ENCODE measurements at places on chromosomes 6 and 20.

DNA sequence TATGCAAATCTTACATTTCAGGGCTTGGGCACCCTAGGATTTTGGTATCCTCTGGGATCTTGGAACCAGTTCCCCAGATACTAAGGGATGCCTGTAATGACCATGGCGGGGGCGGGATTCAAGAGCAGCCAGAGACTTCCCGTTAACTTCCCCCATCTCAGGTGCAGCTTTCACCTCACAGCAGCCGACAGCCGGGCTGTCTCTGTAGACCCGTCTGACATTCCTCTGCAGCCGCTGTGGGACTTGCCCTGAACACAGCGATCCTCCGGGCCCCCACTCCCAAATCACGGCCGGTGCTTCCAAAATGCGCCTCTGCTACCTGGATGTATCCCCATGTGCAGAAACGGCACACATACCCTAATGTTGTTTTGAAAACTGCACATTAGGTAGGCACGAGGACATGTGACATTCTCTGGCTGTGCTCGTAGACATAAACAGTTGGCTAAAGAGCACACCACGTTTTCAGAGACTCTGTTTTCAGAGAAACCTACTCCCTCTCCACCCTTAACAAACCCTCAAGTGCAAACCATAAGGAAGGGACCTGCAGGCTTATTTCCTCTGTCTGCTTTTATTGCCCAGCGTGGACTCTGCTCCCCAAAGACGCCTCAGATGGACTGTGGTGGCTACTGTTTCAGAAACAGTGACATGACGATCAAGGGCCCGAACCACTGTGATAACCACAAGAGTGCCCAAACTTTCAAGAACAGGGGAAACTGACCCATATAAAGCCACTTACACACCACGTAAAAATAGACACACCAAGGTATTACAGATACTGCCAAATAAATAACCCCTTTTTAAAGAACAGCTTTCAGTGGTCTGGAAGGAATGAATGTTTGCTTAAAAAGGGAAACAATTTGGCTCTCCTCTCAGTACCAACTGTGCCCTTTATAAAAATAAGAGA is 72.9 kb upstream of the FOXC1 start:
- H3K36me3 ChIP-seq: no peaks in the 10 kb centered on the region
- peaks cover 20% of the 10 kb centered on the region for H3K4me1 ChIP-seq
- peaks cover 3% of the 10 kb centered on the region for H3K27me3 ChIP-seq
- H3K27ac ChIP-seq: peak overlapping the region; percentile 39
- no peak for DNase-seq

DNA sequence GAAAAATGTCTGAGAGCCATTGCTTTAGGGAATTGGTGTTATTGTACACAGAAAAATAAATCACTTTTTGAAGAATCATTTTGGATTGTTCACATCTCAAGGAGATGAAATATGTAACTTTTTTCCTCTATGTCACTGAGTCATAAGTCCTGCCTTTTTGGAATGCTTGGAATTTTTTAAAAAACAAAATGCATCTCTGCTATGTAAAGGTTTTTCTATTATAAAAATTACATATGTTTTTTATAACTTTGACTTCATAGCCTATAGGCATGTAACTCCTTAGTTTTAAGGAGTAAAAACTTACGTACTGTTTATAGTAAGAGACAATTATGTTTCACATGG is 8.7 kb downstream of the RNF144B start:
- H3K4me3 ChIP-seq: no peak overlapping the region
- H3K27ac ChIP-seq: no peak overlapping the region
- DNase-seq: no peak
- H3K36me3 ChIP-seq: peaks cover 3% of the 10 kb centered on the region
- H3K4me1 ChIP-seq: peaks cover 7% of the 10 kb centered on the region
- no peaks in the 10 kb centered on the region for H3K27me3 ChIP-seq

- H3K4me3 ChIP-seq: no peak overlapping the region
- H3K27ac ChIP-seq: no peak overlapping the region
- no peaks in the 10 kb centered on the region for H3K36me3 ChIP-seq
- no peak for DNase-seq
These were observed 123.0 kb downstream of the SLC16A10 start for GRCh38 chr6:111210194-111210728.

DNA sequence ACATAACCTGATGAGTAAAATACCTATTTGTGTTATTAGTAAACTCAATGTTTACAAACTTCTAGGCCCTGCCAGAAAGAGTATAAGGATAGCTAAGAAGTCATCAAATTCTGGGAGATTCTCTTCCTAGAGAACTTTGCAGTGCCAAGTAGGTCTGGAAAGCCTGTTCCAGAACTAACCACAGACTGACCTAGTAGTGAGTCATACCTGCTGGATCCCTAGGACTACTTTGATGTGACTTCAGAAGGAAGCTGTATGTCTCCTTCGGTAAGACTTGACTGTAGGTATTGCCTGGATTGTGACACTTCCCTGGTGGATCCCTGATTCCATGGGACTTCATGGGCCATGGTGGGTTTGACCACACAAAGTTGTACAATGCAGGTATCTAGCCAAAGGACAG is 131.7 kb downstream of the DNAH8 start:
- no peak for DNase-seq
- no peaks in the 10 kb centered on the region for H3K36me3 ChIP-seq
- H3K4me3 ChIP-seq: no peak overlapping the region
- H3K27me3 ChIP-seq: peaks cover 11% of the 10 kb centered on the region

DNA sequence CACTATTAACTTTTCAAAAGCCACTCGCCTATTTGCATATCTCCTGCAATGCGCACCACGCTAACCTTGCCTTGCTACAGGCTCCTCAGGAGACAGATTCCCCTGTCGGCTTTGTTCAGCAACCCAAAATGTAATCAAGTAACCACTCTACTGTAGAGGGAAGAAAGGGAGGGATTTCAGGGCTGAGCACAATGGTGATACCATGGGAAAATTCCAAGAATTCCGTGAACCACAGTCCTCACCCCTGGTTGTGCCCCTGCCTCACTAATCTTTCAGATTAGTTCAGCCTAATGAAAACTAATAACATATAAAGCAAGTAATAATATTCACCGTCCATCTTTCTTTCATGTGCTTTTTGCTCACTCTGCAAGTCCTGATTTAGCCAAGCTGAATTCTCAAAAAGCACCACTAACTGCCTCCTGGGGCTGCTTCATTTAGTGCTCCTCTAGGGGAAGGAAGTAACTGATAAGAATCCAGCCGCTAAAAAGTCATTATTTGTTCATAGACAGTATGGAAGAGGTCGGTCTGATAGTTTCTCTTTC is 6.6 kb downstream of the CITED2 start:
- no peak overlapping the region for H3K4me3 ChIP-seq
- peaks cover 50% of the 10 kb centered on the region for H3K4me1 ChIP-seq

DNA sequence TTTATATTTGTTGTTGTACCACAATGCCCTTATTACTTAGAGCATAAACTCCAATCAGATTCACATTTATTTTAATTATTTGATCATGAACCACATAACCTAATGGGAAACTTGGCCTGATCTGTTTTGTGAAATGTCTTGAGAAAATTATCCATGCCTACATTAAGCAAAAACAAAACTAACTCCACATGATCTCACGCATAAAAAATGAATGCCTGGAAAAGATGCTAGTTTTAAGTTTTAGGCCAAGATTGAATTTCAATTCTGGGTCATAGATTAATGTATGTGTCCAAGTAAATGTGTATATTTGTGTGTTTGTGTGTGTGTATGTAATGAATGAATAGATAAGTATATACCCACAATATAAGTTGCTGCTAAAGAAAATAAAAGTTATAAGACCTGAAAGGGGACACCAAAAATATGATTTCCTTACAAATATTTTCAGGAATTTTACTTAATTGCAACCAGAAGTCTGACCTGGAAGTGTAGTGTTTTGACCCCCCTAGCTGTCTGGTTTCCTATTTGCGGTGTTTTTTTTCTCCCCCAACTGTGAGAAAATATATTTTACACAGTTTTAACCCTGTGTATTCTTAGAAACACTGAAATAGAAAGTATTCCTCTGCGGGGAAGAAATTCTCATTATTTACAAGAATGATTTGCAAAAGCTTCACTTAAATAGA is 97.2 kb downstream of the JAG1 start:
- DNase-seq: no peak
- H3K4me3 ChIP-seq: no peak overlapping the region
- H3K27me3 ChIP-seq: no peaks in the 10 kb centered on the region
- no peak overlapping the region for H3K27ac ChIP-seq
- H3K36me3 ChIP-seq: peaks cover 14% of the 10 kb centered on the region
- H3K4me1 ChIP-seq: peaks cover 25% of the 10 kb centered on the region

DNA sequence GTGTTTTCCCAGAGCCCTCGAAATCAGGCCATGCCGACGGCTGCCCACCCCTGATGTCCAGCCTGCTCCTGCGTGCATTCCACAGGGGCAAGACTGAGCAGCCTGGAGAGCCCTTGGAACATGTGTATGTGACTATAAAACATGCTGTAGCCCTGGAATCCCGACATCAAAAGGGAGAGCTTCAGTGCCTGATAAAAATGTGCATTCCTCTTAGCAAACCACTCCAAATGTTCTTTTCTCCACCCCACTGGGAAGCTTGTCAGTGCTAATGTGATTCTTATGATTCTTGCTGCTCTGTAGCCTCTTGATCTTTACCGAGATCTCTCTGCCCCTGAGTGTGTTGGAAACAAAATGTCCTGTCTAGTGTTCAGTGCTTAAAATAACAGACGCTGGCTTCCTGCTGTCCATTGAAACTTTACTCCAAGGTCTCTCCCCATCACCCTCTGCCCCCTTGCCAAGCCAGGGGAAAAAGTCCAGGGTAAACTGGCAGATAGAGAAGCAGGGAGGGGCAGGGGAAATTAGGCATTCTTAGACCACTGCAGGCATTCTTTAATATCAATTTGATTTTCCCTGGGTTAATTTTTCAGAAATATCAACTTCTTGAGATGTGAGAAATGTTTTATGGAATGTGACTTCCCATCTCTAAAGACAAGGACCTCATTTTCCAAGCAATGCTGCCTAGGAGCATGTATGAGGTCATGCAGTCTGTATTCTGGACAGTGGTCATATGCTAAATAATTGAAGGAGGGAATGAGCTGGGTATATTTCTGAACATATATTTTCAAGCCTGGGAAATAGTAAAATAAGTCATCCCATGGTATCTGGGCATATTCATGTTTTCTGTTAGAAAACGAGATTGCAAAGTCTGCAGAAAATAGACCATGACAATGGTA is 73.8 kb upstream of the ISM1 start:
- no peaks in the 10 kb centered on the region for H3K27me3 ChIP-seq
- no peaks in the 10 kb centered on the region for H3K36me3 ChIP-seq
- DNase-seq: no peak
- H3K4me1 ChIP-seq: peaks cover under 1% of the 10 kb centered on the region
- no peak overlapping the region for H3K27ac ChIP-seq

- peaks cover 70% of the 10 kb centered on the region for H3K27me3 ChIP-seq
- H3K4me1 ChIP-seq: no peaks in the 10 kb centered on the region
- no peak for DNase-seq
- no peaks in the 10 kb centered on the region for H3K36me3 ChIP-seq
- no peak overlapping the region for H3K27ac ChIP-seq
These were observed 14.0 kb upstream of the GRM4 start for GRCh38 chr6:34159844-34160243.

DNA sequence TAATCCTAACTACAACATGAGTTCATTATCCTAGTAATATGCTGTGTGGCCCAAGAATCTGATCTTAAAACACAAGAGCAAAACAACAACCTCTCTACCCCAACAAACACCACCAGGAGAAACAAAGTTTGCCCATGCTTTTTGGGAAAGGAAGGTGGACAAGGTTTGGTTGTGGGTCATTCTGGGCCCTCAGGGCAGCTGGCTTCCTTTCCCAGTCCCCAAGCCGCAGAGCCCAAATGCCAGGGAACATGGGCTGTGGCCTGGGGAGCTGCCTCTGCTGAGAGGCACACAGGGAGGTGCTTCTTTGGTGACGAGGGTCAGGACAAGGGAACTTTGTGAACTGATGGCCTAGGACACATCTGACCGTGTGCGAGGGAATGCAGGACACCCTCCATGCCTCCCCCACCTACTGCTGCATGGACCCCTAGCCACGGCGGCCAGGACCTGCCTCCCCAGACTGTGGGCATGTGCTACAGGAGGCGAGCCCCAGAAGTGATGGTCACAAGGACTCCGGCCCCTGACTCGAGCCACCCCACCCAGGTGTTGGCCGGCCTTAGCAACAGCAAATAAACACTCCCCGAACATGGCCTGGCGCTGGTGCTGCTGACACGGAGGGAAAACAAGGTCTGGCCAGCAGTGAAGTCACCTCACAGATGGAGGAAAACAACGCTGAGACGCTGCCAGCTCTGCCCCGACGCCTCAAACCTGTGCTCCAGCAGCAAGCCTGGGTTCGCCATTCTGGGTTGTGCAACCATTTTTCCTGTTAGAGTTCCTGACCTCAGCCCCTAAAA is 55.6 kb downstream of the RRBP1 start:
- H3K4me1 ChIP-seq: no peaks in the 10 kb centered on the region
- H3K27ac ChIP-seq: no peak overlapping the region
- DNase-seq: no peak
- H3K27me3 ChIP-seq: no peaks in the 10 kb centered on the region
- no peak overlapping the region for H3K4me3 ChIP-seq

DNA sequence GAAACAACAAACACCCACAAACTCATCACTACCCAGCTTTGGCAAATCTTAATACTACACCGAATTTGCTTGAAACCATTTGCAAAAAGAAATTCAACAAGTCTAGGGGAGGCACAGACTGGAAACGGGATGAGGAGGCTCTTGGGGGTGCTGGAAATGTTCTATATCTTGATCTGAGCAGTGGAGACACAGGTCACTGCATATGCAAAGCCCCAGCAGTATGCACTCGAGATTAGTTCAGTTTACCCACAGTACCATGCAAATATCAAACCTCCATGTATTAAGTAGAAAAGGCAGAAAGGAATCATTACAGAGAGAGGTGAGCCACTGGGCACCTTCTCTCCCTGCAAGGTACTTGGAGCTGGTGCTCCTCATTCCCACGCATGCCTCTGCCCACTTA is 75.9 kb downstream of the PREX1 start:
- peak overlapping the region; percentile 87 for H3K27ac ChIP-seq
- DNase-seq: no peak
- H3K4me3 ChIP-seq: peak overlapping the region; percentile 13
- H3K36me3 ChIP-seq: peaks cover 73% of the 10 kb centered on the region
- peaks cover 3% of the 10 kb centered on the region for H3K27me3 ChIP-seq
- peaks cover 73% of the 10 kb centered on the region for H3K4me1 ChIP-seq

GRCh38 chr6:37725957-37726356 is 28.3 kb upstream of the MDGA1 start:
- H3K4me1 ChIP-seq: no peaks in the 10 kb centered on the region
- DNase-seq: no peak
- H3K27ac ChIP-seq: no peak overlapping the region
- H3K4me3 ChIP-seq: no peak overlapping the region
- peaks cover 7% of the 10 kb centered on the region for H3K27me3 ChIP-seq

DNA sequence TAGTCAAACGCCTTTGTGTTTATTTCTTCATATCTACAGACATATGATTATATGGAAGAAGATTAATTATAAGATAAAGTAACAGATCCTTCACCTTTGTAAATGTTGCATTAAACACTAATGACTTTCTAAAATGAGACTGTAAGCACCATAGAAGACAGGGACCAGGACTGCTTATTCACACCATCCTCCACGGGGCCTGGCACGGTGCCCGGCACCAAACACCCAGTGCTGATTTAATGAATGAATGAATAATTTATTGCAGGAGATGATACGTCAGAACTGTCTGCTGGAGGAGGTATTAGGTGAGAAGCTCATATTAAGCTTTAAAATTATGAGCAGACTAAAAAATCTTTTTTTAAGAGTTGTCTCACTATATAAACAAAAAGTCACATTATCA is 88.3 kb downstream of the SLX4IP start:
- H3K4me1 ChIP-seq: peaks cover 31% of the 10 kb centered on the region
- H3K36me3 ChIP-seq: peaks cover 3% of the 10 kb centered on the region
- DNase-seq: no peak
- no peaks in the 10 kb centered on the region for H3K27me3 ChIP-seq
- no peak overlapping the region for H3K27ac ChIP-seq

- H3K27ac ChIP-seq: no peak overlapping the region
- no peaks in the 10 kb centered on the region for H3K36me3 ChIP-seq
- no peak for DNase-seq
These were observed 4.4 kb downstream of the CAP2 start for GRCh38 chr6:17397764-17398194.
